ENCODE measurements at places on chromosomes 1 and 21. TPM values are rescaled to one million over a fixed set of nuclear protein-coding genes. Genes with fewer than 3 reads are reported as not detected.

DNA sequence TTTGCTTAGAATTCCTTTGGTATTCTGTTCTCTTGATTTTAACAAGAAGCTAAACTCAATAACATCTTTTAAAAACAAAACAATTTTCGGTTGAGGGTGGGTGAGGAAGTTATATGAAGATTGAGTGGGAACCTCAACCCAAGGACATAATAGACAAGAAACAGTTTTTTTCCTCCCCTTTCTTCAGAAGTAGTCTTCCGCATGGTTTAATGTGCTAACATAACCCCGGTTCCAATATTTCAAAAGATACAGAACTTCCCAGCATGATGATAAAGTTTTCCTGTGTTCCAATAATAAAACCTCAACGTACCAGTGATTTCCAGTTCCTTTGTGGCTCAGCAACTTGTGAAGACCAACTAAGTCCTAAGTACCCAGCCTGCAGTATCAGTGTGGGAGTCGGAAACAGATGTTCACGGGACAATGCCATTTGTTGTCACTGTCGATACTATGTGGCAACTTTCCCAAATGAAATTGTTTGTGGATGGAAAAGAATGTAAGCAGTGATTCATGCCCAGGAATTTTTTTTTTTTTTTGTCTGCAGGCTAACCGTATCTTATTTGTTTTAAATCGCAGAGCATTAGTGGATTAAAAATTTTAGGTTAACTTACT, 48.5 kb downstream of the NR5A2 start:
- no peak for DNase-seq

DDR2 gene
- 1.00 TPM for polyA plus RNA-seq

GRCh38 chr1:221449801-221450470, 292.0 kb downstream of the DUSP10 start:
- no peak for DNase-seq

DNA sequence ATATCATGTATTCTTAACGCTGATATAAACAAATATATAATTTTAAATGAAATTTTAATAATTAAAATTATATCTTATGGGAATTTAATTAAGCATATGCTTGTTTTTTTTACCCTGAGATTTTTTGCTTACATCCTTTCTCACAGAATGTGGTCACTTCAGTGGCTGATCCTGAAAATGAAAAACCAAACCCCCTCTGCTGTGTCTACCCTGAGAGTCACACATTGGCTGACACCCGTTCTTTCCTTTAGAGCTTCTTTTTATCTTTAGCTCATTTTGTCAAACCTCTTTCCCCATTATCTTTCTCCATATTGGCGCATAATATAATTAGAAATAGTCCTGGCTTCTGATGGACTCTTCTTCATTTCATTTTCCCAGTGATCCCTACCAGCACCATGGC, 10.8 kb upstream of the CACYBP start:
- DNase-seq: no peak

B3GALT2 gene
- polyA plus RNA-seq: not detected

GRCh38 chr21:37467082-37467481, 100.5 kb downstream of the DYRK1A start:
- no peak for DNase-seq

GRCh38 chr1:234170622-234171021, 202.6 kb upstream of the COA6 start:
- no peak for DNase-seq

- no peak for DNase-seq
These were observed 415.9 kb downstream of the PTPRC start for GRCh38 chr1:199054694-199055093.
